ENCODE measurements at places on chromosomes 12 and 14.
A peak's percentile ranks its signal among the peaks of the same experiment; 100 is the strongest.

GRCh38 chr12:52211716-52212585 is 20.1 kb upstream of the KRT80 start:
- no peaks in the 10 kb centered on the region for H3K27me3 ChIP-seq
- no peak overlapping the region for H3K27ac ChIP-seq
- no peak for DNase-seq
- no peak overlapping the region for H3K4me3 ChIP-seq

GRCh38 chr14:69005432-69006148 is 26.5 kb upstream of the ACTN1 start:
- no peaks in the 10 kb centered on the region for H3K27me3 ChIP-seq
- no peak overlapping the region for H3K27ac ChIP-seq
- H3K4me1 ChIP-seq: no peaks in the 10 kb centered on the region

GRCh38 chr12:58106195-58106594 is 164.8 kb downstream of the ATP23 start:
- H3K4me3 ChIP-seq: no peak overlapping the region
- H3K27me3 ChIP-seq: no peaks in the 10 kb centered on the region
- no peak overlapping the region for H3K27ac ChIP-seq

GRCh38 chr12:89451841-89452251 is 72.8 kb downstream of the GALNT4 start:
- DNase-seq: peak; percentile 29
- no peaks in the 10 kb centered on the region for H3K36me3 ChIP-seq
- peaks cover 6% of the 10 kb centered on the region for H3K4me1 ChIP-seq

DNA sequence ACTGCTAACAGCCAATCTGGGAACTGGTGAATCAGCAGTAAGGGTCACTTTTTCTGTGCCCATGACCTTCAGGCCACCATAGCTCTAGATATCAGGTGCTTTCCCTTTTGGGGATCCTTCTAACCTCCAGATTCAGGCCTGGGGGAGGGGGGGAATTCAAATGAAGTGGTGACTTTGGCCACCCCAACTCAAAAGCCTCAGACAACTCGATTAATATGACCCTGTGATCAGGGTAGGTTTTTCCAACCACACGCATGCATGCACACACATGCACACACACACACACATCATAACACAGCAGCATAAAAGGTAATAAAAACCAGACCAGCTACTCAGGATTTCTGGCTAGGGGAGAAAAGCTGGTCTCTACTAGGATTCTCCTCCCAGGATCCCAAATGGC is 5.3 kb downstream of the TBX3 start:
- no peak for DNase-seq
- peak overlapping the region; percentile 98 for H3K27ac ChIP-seq

- no peak for DNase-seq
- no peaks in the 10 kb centered on the region for H3K27me3 ChIP-seq
- no peak overlapping the region for H3K4me3 ChIP-seq
- H3K4me1 ChIP-seq: no peaks in the 10 kb centered on the region
- H3K36me3 ChIP-seq: no peaks in the 10 kb centered on the region
Observed at GRCh38 chr14:59349258-59349701, 115.9 kb downstream of the GPR135 start.

DNA sequence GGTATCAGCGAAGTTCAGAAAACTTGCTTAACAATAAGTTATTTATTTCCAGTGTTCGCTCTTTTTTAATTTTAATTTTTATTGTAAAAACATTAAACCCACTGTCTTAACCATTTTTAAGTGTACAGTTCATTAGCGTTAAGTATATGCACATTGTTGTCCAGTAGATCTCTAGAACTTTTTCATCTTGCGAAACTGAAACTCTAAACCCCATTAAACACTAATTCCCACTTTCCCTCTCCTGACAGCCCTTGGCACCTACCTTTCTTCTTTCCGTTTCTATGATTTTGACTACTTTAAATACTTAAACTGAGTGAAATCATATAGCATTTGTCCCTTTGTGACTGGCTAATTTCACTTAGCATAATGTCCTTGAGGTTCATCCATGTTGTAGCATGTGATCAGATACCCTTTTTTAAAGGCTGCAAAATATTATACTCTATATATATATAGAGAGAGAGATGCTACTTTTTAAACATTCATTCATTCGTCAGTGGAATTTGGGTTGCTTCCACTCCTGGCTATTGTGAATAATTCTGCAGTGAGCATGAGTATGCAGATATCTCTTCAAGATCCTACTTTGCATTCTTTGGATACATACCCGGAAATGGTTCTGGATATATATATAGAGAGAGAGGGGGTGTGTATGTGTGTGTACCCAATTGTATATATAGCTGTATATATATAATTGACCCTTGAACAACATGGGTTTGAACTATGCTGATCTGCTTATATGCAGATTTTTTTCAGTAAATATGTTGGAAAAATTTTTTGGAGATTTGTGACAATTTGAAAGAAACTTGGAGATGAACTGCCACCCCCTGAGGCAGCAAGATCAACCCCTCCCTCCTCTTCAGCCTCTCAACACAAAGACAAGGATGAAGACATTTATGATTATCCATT is 74.7 kb upstream of the EVL start:
- H3K4me3 ChIP-seq: no peak overlapping the region
- H3K4me1 ChIP-seq: no peaks in the 10 kb centered on the region
- H3K27ac ChIP-seq: no peak overlapping the region
- H3K27me3 ChIP-seq: no peaks in the 10 kb centered on the region
- H3K36me3 ChIP-seq: no peaks in the 10 kb centered on the region

GRCh38 chr12:45418520-45418919 is 202.6 kb downstream of the ANO6 start:
- no peaks in the 10 kb centered on the region for H3K27me3 ChIP-seq
- no peak for DNase-seq
- H3K27ac ChIP-seq: no peak overlapping the region
- H3K4me1 ChIP-seq: no peaks in the 10 kb centered on the region
- no peak overlapping the region for H3K4me3 ChIP-seq

DNA sequence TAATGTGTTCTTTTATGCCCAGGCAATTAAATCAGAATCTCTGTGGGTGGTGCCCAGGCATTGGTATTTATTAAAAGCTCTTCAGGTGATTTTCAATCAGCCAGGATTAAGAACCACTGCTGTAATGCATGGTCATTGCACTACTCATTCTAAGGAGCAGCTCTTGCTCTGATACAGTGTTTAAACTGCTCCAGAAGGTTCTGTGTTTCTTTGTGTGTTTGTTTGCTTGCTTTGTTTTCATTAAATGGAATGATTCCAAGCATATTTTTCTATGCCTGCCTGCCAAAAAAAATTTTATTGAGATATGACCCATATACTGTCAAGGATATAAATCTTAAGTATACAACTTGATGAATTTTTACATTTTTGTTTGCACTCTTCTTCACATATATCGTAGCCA is 54.0 kb downstream of the KCNK13 start:
- H3K36me3 ChIP-seq: no peaks in the 10 kb centered on the region
- no peak for DNase-seq
- H3K27ac ChIP-seq: no peak overlapping the region
- no peak overlapping the region for H3K4me3 ChIP-seq

DNA sequence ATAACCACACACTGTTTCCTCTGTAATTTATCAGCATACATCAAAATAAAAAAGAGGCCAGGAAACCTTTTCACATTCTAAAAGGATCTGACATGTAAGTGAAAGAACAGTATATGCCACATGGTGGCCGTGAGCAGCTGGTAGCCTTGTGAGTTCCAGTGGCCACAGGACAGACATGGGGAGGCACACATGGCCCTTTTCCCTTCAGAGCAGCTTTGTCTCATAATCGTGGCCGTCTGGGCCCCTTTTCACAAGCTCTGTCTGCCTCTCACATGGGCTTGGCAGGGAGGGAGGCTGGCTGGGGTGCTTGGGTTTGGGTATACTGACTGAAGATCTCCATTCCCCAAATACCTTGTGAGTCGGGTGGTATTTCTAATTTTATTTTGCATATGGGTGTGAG is 1.5 kb upstream of the ZDHHC22 start:
- H3K36me3 ChIP-seq: no peaks in the 10 kb centered on the region
- peaks cover 14% of the 10 kb centered on the region for H3K4me1 ChIP-seq
- no peak overlapping the region for H3K27ac ChIP-seq
- H3K27me3 ChIP-seq: no peaks in the 10 kb centered on the region
- no peak overlapping the region for H3K4me3 ChIP-seq

DNA sequence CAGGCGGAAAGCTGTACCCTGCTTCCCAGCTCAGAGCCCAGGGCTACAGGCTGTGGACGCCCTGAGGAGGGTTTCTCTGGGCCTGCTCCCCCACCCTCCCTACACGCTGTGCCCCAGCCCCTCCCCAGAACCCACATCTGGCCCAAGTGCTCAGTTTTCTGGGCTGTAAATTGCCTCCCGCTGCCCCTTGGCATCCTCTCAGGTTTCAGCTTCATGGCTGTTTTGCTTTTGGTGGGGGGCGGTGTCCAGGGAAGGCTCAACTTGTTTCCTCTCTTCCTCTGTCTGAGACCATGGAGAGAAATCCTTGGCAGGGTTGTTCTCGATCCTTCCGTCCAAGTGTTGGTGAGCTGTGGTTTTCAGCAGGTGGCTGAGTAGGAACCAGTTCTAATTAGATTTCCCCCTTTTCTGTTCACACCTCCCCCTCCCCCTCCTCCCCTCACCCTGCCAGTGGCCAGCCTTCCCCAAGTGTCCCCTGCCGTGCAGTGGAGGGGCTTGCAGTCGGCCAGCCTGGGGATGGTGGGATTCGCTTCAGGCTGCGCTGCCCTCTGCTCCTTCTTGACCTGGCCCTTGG is 61.8 kb downstream of the TSPAN9 start:
- DNase-seq: no peak
- H3K27ac ChIP-seq: no peak overlapping the region
- no peak overlapping the region for H3K4me3 ChIP-seq
- H3K4me1 ChIP-seq: no peaks in the 10 kb centered on the region
- H3K36me3 ChIP-seq: no peaks in the 10 kb centered on the region

DNA sequence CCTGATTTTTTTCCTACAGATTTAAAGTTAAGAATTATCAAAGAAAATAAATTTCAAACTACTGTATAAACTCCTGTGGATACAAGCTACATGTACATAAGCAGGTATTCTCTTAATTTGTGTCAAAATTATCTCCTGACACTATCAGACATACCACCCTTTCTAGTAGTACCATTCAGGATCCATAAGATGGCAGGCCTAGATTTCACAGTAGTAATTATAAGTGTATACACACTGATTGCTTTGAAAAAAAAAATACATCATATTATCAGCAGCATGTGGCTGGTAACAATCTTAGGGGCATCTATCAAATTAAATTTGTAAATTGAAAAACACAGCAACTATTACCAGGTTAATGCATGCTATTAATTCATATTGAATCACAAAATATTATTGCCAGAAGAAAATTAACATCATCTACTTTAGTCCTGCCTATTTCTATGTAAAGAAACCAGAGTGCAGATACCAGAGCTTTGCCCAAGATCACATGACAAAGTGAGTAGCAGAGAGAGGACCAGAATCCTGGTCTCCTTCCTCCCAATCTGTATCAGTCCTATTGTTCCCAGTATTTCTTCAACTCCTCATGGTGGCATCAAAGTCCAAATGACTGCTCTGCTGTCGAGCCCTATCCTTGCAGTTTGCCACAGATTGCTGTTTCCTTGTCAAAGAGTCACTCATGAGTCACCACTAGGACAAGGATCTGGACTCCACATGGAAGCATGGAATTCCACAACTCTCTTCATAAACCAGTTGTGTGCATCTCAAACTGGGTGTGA is 27.7 kb upstream of the CALM1 start:
- H3K36me3 ChIP-seq: no peaks in the 10 kb centered on the region
- H3K27ac ChIP-seq: no peak overlapping the region
- DNase-seq: no peak
- H3K27me3 ChIP-seq: no peaks in the 10 kb centered on the region

DNA sequence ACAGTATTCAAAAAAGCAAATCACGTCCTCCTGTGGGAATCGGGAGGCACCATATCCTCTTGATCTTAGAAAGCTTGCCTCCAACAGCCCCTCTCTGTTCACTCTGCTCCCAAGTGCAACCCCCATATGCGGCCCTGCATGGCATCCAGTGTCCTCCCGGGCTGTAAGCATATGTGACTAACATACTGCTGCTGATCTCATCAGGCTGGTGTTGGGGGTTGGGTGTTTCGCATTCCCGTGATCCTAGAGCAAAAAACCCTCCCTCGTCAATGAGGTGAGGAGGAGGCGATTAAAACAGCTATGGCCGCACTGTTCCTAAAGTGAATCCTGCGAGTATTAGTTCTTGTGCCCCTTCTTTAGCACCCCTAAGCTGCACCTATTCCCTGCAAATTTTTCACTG is 28.1 kb upstream of the PPM1A start:
- H3K36me3 ChIP-seq: no peaks in the 10 kb centered on the region
- no peaks in the 10 kb centered on the region for H3K4me1 ChIP-seq
- H3K4me3 ChIP-seq: no peak overlapping the region
- H3K27me3 ChIP-seq: no peaks in the 10 kb centered on the region

GRCh38 chr12:119631930-119632678 is 35.8 kb upstream of the PRKAB1 start:
- no peak overlapping the region for H3K27ac ChIP-seq
- H3K4me1 ChIP-seq: no peaks in the 10 kb centered on the region
- no peak overlapping the region for H3K4me3 ChIP-seq

DNA sequence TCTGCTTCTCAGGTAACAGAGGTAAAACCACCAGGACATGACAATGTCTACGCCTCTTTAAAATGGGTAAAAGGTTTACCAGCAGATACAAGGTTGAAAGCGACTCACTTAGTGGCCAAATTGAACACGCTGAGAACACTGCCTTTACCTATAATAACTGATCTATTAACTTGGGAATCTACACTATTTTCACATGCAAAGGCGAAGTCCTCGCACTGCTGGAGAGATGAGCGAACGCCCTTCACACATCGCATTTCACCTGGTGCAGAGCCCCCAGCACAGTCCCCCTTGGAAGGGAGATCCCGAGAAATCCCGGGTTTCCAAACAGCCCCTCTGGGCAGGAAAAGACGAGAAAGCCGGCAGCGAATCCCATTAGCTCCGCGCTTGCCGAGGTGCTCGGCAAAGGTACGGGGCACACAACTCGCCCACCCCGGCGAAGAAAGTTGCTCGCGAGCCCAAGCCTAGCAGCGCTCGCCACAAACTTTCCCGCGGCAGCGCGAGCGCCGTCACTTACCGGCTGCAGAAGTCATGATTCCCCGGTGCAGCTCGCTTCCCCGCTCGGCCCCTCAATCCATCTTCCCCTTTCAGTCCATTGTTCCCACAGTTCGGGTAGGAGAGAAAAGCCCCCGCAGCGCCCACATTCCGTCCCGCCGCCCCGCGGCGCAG is 423 bp downstream of the FGD6 start:
- no peak for DNase-seq
- peak overlapping the region; percentile 68 for H3K4me3 ChIP-seq
- H3K27ac ChIP-seq: peak overlapping the region; percentile 91
- H3K4me1 ChIP-seq: no peaks in the 10 kb centered on the region
- no peaks in the 10 kb centered on the region for H3K36me3 ChIP-seq

DNA sequence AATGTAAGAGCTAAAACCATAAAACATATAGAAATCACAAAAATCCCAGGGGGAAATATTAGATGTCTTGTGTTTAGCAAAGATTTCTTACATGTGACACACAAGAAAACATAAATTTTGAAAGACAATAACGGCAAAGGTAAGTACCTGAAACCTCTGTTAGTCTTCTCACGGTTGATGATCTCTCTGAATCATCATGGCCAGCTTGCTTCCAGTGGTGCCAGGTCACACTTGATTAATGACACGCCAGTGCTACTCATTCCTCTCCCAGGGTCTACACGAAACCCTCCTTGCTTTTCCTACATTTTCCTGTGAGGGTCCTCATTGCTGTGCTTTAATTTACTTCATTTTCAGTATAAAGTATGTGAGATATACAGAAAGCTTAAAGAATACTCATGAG is 114.4 kb upstream of the PARP11 start:
- no peak overlapping the region for H3K4me3 ChIP-seq
- no peak for DNase-seq
- H3K27me3 ChIP-seq: no peaks in the 10 kb centered on the region
- no peak overlapping the region for H3K27ac ChIP-seq
- H3K4me1 ChIP-seq: no peaks in the 10 kb centered on the region
- no peaks in the 10 kb centered on the region for H3K36me3 ChIP-seq
